HS-5 (cell line): ENCODE measurements at places on chromosomes 6 and 20.

DNA sequence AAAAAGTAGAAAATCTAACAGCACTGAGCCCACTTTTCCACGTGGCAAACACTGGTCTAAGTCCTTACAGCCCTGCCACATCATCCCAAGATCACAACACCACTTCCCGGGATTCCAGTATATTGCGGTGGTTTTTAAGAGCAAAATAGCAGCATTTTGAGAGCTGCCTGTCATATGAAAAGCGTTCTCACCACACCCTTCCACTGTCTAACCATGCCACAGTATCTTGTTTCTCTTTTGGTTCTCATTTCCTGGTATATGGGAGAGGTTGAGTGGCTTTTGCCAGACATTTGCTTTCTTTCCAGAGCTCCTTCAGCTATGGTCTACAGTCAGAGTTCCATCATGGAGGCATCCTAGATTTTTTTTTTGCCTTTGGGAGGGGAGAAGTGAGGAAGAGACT lies 243.0 kb downstream of the TSHZ2 start:
- no peak for DNase-seq

DNA sequence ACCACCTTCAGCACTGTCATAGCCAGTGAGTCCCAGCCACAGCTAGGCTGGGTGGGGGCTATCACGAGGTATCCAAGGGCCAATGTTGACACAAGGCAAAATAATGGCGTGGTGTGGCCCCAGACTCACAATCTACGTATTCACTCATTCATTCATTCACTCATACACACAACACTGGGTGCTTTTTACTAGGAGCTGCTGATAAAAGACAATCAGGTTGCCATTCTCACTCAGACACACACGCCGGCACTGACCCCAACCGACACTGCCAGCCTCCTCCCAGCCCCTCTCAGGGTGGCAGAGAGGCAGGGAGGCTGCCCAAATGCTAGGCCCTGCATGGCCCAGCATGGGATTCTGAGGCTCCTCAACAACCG lies 1.5 kb upstream of the C20orf144 start:
- no peak for DNase-seq

DNA sequence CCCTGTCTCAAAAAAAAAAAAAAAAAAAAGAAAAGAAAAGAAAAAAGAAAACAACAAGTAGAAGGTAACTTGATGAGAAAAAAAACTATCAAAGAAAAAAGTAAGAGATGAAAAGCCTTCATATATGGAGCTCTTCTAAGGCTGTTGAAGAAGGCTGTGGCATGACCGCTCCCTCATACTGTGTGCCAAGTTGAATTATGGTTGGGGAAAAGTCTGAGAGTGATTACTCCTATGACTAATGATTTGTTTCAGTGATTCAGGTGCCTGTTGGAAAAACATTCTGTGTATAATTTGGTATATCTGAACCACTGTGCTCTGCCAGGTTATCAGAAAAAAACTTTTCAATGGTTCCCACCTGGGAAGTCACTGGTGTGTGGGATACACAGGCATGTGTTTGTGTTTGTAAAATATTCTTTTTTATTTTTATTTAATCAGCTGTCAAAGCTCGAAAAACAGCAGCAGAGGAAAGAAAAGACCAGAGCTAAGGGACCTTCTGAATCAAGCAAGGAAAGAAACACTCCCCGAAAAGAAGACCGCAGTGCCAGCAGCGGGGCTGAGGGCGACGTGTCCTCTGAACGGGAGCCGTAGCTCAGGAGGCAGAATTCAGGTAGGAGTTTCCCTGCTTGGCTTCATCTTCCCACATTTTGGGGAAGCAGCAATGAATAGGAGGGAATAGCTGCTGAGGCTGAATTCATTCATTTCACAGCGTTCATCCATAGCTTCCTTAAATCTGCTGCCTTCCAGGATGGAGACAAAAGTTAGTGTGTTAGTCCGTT lies 69.7 kb upstream of the SCP2D1 start:
- DNase-seq: no peak

- no peak for DNase-seq
These were observed 7.2 kb upstream of the PCIF1 start for GRCh38 chr20:45927071-45927878.
